Natural killer cell (primary cell): ENCODE measurements at places on chromosomes 5 and 9. TPM values are rescaled to one million over a fixed set of nuclear protein-coding genes. Genes with fewer than 3 reads are reported as not detected.

- H3K36me3 ChIP-seq: peaks cover 60% of the 10 kb centered on the region
- H3K27ac ChIP-seq: no peak overlapping the region
- DNase-seq: no peak
- H3K4me1 ChIP-seq: no peaks in the 10 kb centered on the region
- no peaks in the 10 kb centered on the region for H3K27me3 ChIP-seq
- no peak overlapping the region for H3K4me3 ChIP-seq
Observed at GRCh38 chr5:62373382-62373781, 30.3 kb downstream of the DIMT1 start.

GRCh38 chr5:58069846-58070245, 390.0 kb downstream of the PLK2 start:
- H3K4me3 ChIP-seq: no peak overlapping the region
- no peak for DNase-seq
- no peaks in the 10 kb centered on the region for H3K27me3 ChIP-seq
- no peaks in the 10 kb centered on the region for H3K36me3 ChIP-seq
- no peak overlapping the region for H3K27ac ChIP-seq

DNA sequence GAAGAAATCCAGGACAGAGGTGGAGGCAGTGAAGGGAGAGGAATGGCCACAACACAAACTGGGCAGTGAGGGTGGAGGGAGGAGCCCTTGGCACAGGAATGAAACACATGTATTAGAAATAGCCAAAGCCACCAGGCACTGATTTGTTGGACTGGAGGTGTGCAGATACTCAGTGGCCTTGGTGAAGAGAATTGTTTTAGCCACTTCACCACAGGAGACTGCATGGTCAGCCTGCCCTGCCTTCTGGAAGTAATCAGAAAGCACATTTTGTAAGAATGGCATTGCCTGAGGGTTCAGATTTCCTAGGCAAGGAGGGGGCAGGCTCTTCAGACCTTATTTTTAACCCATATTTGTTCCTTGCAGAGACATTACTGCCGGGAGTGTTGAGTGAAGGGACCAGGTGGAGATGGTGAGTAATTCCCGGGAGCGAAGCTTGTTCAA, 2.2 kb downstream of the SGCD start:
- H3K36me3 ChIP-seq: no peaks in the 10 kb centered on the region
- no peaks in the 10 kb centered on the region for H3K4me1 ChIP-seq
- no peaks in the 10 kb centered on the region for H3K27me3 ChIP-seq
- DNase-seq: no peak
- H3K4me3 ChIP-seq: no peak overlapping the region

GRCh38 chr5:66113160-66113559, 30.9 kb upstream of the SREK1 start:
- H3K27me3 ChIP-seq: no peaks in the 10 kb centered on the region
- no peak overlapping the region for H3K27ac ChIP-seq
- H3K36me3 ChIP-seq: no peaks in the 10 kb centered on the region
- H3K4me3 ChIP-seq: no peak overlapping the region

GRCh38 chr5:150637245-150638052, 3.0 kb upstream of the SYNPO start:
- no peak overlapping the region for H3K27ac ChIP-seq
- no peaks in the 10 kb centered on the region for H3K27me3 ChIP-seq
- H3K4me1 ChIP-seq: no peaks in the 10 kb centered on the region
- H3K4me3 ChIP-seq: no peak overlapping the region
- no peak for DNase-seq
- H3K36me3 ChIP-seq: no peaks in the 10 kb centered on the region

- H3K4me1 ChIP-seq: peaks cover 25% of the 10 kb centered on the region
- peaks cover 65% of the 10 kb centered on the region for H3K27me3 ChIP-seq
- no peak overlapping the region for H3K4me3 ChIP-seq
Observed at GRCh38 chr9:97855486-97855875, 2.5 kb downstream of the FOXE1 start.

DNA sequence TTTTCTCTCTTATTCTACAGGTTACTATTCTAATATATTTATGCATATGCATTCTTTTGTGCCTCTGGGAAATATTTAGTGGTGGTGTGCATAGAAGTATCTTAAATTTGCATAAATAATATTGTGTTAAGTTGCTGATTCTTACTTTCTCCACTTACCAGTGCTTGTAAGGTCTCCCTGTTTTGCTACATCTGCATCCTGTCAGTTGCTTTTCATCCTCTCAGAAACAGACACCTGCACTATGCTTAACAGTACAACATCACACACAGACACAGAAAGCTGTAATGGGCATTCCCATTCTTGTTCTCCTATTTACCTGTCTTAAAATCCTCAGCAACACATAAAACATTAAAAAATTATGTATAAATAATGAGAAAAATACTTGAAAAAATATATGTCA, 713.3 kb upstream of the RGMB start:
- no peak overlapping the region for H3K4me3 ChIP-seq
- H3K27me3 ChIP-seq: no peaks in the 10 kb centered on the region
- no peaks in the 10 kb centered on the region for H3K4me1 ChIP-seq
- no peak overlapping the region for H3K27ac ChIP-seq

DNA sequence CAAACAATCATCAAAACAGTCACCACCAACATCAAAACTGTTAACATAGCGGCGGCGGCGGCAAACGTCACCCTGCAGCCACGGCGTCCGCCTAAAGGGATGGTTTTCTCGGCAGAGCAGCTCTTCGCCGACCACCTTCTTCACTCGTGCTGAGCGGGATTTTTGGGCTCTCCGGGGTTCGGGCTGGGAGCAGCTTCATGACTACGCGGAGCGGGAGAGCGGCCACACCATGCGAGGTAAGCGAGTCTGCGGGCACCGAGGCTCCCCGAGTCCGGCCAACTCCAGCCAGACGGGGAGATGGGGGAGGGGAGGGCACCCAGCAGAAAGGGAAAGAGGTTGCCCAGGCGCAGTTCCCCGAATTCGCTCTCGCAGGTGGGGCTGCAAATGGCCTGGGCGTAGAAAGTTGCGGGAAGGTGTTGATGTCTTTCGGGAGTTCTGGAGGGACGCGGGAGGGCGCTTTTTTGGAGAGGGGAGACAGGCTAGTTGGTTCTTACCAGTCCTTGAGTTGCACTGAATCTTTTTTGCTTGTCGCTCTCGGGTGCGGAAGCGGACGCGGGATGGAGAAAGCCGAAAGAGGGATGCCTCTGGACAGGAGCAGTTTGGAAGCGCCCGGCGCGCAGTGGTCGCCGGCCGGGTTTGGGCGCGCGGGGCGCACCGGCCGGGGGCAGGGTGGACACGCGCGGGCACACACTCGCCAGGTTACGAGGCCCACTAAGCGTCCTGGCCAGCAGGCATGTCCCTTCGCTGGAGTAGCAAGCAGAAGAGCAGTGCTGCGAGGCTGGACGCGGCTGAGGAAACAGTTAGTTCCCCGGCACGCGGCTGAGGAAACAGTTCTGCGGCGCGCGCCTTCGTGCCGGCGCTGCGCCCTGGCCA, 849 bp downstream of the RORB start:
- H3K36me3 ChIP-seq: no peaks in the 10 kb centered on the region
- peak; percentile 37 for DNase-seq
- H3K27ac ChIP-seq: no peak overlapping the region

DNA sequence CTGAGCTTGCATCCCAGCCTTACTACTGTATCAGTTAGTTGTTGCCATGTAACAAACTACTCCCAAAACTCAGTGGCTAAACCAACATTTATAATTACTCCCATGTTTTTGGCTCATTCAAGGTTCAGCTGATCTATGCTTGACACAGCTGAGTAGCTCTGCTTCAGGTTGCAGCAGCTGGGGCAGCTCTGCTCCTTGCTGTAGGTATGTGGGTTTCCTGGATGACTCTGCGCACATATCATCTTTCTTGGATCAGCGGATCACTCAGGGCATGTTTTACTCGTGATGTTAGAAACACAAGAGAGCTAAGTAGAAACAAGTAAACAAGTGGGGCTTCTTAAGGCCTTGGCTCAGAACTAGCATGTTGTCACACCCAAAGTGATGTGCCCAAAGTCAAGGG, 15.1 kb downstream of the TEK start:
- H3K27ac ChIP-seq: no peak overlapping the region
- DNase-seq: no peak
- no peaks in the 10 kb centered on the region for H3K36me3 ChIP-seq
- H3K27me3 ChIP-seq: peaks cover under 1% of the 10 kb centered on the region
- no peaks in the 10 kb centered on the region for H3K4me1 ChIP-seq
- H3K4me3 ChIP-seq: no peak overlapping the region

- no peaks in the 10 kb centered on the region for H3K4me1 ChIP-seq
- no peaks in the 10 kb centered on the region for H3K36me3 ChIP-seq
- no peak overlapping the region for H3K27ac ChIP-seq
- no peaks in the 10 kb centered on the region for H3K27me3 ChIP-seq
- H3K4me3 ChIP-seq: no peak overlapping the region
Observed at GRCh38 chr9:30140407-30140806, 2244.0 kb upstream of the ACO1 start.

- no peaks in the 10 kb centered on the region for H3K36me3 ChIP-seq
- H3K4me1 ChIP-seq: no peaks in the 10 kb centered on the region
- no peaks in the 10 kb centered on the region for H3K27me3 ChIP-seq
- no peak for DNase-seq
- H3K27ac ChIP-seq: no peak overlapping the region
- H3K4me3 ChIP-seq: no peak overlapping the region
Observed at GRCh38 chr5:160978944-160979343, 126.9 kb upstream of the ATP10B start.

GRCh38 chr5:177507596-177508220, 1.9 kb downstream of the DOK3 start:
- DNase-seq: no peak
- peak overlapping the region; percentile 37 for H3K4me3 ChIP-seq

GRCh38 chr5:163846512-163846911, 341.1 kb downstream of the MAT2B start:
- H3K27ac ChIP-seq: no peak overlapping the region
- no peaks in the 10 kb centered on the region for H3K36me3 ChIP-seq
- H3K4me3 ChIP-seq: no peak overlapping the region
- DNase-seq: no peak
- no peaks in the 10 kb centered on the region for H3K4me1 ChIP-seq

DNA sequence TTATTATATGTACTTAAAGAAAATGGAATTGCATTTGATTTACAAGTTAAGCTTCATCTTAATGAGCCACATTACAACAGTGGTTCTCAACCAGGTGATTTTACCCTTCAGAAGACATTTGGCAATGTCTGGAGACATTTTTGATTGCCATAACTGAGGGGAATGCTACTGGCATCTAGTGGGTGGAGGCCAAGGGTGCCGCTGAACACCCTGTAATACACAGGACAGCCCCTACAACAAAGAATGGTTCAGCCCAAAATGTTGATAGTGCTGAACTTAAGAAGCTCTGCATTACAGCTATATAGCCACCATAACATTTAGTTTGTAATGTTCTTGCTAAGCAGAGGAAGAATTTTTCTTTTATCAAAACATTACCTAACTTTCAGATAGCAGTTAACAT, 103.1 kb downstream of the PAM start:
- no peaks in the 10 kb centered on the region for H3K27me3 ChIP-seq
- H3K27ac ChIP-seq: no peak overlapping the region
- peaks cover 15% of the 10 kb centered on the region for H3K4me1 ChIP-seq
- H3K36me3 ChIP-seq: no peaks in the 10 kb centered on the region
- no peak for DNase-seq

DNA sequence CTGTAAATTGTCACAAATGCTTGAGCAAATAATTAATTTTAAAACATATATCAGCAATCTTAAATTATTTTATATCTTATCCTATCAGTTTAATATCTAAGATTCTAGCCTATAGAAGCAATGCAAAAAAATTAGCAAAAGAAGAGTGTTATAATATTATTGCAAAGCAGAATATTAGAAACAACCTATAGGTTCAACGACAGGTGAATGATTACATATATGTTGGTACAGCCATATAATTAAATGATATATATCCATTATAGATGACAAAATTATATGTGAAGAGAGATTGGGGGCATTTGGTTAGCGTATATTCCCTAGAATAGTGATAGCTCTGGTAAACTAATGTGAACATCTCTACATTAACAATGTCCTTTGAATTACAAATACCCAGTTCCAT, at the start of gene IFNE:
Gene IFNE (minus strand): TSS at position 101 of the 400 bp plus-strand sequence. CDS start 619 bp downstream, outside the sequence.
- H3K27me3 ChIP-seq: no peaks in the 10 kb centered on the region
- no peak within 1 kb of the TSS for H3K4me3 ChIP-seq
- no peak for DNase-seq
- no peaks in the 10 kb centered on the region for H3K4me1 ChIP-seq

GRCh38 chr9:97310896-97311295, 3.4 kb downstream of the CCDC180 start:
- H3K4me3 ChIP-seq: no peak overlapping the region
- no peak for DNase-seq
- no peaks in the 10 kb centered on the region for H3K4me1 ChIP-seq
- no peaks in the 10 kb centered on the region for H3K27me3 ChIP-seq
- no peak overlapping the region for H3K27ac ChIP-seq

DNA sequence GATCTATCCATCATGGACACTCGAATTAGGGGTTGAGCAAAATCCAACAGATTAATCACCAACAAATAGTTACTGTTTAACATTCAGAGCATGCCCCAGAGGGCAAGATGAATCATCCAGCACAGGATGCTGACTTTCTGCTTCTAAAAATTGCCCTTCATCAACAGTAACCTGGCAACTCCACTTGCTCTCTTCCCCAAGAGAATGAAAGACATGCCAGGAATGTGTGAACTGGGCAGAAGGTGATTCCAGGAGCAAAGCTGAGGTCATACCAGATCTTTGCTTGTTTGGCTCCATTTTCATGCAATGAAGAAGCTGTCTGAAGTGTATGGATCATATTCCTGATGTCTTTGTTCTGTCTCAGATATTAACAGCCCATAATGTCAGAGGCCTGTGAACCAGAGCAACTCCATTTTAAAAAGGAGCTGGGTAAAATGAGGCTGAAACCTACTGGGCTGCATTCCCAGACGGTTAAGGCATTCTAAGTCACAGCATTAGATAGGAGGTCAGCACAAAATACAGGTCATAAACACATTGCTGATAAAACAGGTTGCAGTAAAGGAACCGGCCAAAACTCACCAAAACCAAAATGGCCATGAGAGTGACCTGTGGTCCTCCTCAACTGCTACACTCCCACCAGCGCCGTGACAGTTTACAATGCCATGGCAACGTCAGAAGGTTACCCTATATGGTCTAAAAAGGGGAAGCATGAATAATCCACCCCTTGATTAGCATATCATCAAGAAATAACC, 2.5 kb upstream of the ZNF367 start:
- no peak overlapping the region for H3K4me3 ChIP-seq
- DNase-seq: peak; percentile 41
- peaks cover 36% of the 10 kb centered on the region for H3K4me1 ChIP-seq
- H3K27ac ChIP-seq: peak overlapping the region; percentile 40
- no peaks in the 10 kb centered on the region for H3K27me3 ChIP-seq

- no peak overlapping the region for H3K27ac ChIP-seq
- DNase-seq: no peak
- H3K4me3 ChIP-seq: no peak overlapping the region
- no peaks in the 10 kb centered on the region for H3K27me3 ChIP-seq
- H3K4me1 ChIP-seq: no peaks in the 10 kb centered on the region
Observed at GRCh38 chr5:139961435-139962157, 81.5 kb downstream of the NRG2 start.

GRCh38 chr9:113521693-113522255, 58.2 kb downstream of the RGS3 start:
- peak overlapping the region; percentile 8 for H3K4me3 ChIP-seq
- H3K27me3 ChIP-seq: no peaks in the 10 kb centered on the region
- no peak for DNase-seq
- H3K4me1 ChIP-seq: peaks cover 68% of the 10 kb centered on the region

WNT8A gene
- not detected for total RNA-seq

CNTNAP3 gene
- total RNA-seq: 0.20 TPM

AQP3 gene
- 6.1 TPM for total RNA-seq

ZNF354B gene
- total RNA-seq: 13.6 TPM

ADAMTS16 gene
- total RNA-seq: not detected

RNF224 gene
- total RNA-seq: not detected

ENTPD8 gene
- not detected for total RNA-seq

SNCAIP gene
- not detected for total RNA-seq

INSL6 gene
- total RNA-seq: not detected
